Stimulated activated CD4-positive, alpha-beta T cell treated with anti-CD3 and anti-CD28 coated beads, Interleukin-15, amount 100 ng/mL, for 24 hours (primary cell): ENCODE measurements at places on chromosomes 6 and 20.
A peak's percentile ranks its signal among the peaks of the same experiment; 100 is the strongest.

GRCh38 chr20:20364593-20365479, 3.1 kb upstream of the INSM1 start:
- peak; percentile 51 for DNase-seq

- no peak for DNase-seq
Observed at GRCh38 chr20:60785301-60785700, 466.8 kb upstream of the CDH4 start.

DNA sequence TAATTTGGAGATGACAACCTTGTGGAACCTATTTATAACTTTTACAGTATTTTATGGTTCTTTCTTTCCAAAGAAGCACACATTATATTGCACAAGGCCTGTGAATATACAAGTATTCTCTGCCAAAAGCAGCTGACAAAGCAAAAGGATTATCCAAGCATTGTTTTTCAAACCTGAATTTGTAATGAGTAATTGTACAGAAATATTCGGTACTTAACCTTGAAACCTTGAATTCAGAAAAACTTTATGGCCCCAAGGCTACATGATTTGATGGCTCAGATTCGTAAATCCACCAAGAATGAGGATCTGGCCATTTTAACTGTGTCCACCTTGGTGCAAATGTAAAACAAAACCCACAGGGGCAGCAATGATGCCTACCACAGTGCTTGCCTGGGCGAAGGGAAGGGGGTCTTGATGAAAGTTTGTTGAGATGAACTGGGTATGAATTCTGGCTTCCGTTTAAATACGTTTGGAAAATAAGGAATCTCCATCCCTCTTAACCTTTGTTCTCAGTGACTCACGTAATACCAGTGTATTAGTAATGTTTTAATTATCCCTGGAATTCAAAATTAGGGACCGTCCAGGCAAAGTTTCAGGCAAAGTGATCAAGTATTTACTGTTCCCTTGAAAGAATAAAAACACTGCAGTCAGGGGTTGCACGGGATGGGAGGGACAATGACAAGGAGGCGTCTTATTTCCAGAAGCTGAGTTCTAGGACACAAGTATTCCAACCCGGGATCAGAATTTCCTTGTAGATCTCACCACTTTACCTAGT, 2.7 kb upstream of the RBM24 start:
- DNase-seq, result no peak

GRCh38 chr6:139650941-139651340, 276.5 kb upstream of the CITED2 start:
- DNase-seq, result no peak

DNA sequence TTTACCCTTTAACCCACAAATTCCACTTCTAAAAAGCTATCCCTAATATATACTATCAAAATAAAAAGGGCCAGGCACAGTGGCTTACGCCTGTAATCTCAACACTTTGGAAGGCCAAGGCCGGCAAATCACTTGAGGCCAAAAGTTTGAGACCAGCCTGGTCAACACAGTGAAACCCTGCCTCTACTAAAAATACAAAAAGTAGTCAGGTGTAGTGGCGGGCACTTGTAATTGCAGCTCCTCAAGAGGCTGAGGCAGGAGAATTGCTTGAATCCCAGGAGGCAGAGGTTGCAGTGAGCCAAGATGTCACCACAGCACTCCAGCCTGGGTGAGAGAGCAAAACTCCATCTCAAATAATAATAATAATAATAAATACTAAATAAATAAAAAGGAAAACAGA, 82.5 kb downstream of the TRIM27 start:
- DNase-seq, result no peak

DNA sequence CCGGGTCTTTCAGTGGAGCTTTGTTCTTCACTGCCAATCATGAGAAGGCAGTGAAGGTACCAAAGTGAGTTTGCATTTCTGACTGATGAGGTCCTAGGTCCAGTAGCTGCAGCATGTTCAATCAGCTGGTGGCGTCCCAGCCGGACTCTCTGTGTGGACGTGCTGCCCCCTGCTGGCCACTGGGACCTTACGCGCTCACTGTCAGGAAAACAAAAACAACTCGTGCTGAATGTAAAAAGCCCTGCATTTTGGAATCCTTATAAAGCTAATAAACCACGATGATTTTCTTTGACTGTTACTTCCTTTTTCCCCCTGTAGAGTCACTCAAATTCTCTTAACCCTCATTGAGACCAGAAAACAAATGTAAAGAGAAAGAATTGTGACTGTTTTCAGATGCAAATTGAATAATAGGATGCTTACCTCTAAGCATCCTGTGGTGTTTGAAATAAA, 4.9 kb upstream of the CD24 start:
- peak; percentile 86 for DNase-seq

- DNase-seq, result no peak
Observed at GRCh38 chr6:20747991-20748390, 213.7 kb downstream of the CDKAL1 start.

DNA sequence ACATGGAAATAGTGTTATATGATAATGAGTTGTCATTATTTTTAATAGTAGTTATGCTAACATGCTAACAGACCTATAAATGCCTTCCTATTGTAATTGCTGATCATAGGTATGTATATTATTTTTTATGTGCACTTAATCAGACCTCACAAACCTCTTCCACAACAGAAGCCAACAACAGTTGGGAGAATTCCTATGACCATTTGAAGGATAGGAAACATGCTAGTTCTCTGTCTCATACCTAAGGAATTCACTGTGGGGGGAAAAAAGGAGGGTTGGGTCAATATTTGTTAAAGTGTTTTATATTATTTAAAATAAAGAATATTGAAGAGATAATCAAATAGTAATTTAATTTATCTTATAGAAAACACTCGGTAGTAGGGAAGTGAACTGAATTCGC, 990.9 kb downstream of the EPHA7 start:
- DNase-seq, result no peak

DNA sequence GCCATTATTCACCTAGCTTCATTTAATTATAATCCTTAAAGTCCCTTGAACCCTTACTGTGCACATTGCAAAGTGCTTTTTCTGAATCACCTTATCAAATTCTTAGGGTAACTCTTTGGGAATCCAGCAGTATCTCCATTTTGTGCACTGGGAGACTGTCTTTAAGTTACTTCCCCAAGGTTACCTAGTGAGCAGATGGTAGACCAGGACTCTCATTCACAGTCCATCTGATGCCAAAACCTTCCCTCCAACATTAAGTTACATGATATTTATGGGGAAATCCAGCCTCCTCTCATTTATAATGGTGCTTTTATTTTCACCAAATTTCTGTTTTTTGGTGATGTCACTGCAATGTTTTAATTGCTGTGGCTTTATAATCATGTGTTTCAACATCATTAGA, 75.7 kb downstream of the NCOA7 start:
- DNase-seq, result no peak

DNA sequence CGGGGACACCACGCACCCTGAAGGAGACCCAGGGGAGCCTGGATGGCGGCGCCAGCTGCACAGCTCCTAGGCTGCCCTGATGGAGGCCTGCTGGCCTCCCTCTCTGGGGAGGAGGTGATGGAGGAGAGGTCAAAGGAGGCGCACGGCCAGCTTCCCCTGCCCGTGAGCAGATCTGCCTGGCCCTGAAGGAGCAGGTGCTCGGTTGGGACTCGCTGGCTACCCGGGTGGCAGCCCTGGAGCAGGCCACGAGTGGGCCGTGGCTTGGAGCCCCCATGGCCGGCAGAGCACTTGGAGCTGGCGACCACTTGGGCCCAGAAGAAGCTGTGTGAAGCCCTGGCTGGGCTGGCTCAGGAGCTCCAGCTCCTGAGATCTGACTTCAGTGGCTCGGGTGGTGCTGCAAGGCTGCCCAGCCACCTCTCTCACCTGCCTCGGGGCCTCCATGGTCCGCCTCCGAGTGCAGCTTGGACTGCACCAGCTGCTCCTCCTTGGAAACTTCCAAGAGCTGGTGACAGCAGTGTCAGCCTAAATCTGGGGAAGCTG, 7.5 kb upstream of the RAET1E start:
- DNase-seq, result no peak

GRCh38 chr6:129495652-129496051, 214.3 kb downstream of the ARHGAP18 start:
- no peak for DNase-seq

DNA sequence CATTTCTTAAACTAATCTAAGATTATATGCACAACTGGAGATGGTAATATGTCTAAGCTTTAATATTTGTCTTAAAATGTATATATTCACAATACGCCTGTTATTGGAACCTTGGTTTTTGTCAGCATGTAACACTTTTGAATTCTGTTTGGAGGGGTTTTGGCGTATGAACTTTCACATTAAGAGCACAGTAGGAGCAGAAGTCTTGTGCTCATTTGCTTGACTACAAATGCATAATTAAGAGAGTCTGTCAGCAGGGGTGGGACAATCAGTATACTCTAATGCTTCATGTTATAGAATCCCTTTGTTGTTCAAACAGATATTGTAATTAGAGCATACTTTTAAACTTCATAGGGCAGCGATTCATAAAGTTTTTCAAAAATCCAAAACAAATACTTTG, 112.8 kb downstream of the QKI start:
- no peak for DNase-seq

GRCh38 chr20:54149765-54150264, 24.0 kb downstream of the CYP24A1 start:
- no peak for DNase-seq

GRCh38 chr6:2807342-2808090, 34.1 kb downstream of the SERPINB1 start:
- no peak for DNase-seq

GRCh38 chr6:133906050-133906449, 17.1 kb downstream of the TCF21 start:
- DNase-seq, result no peak

GRCh38 chr6:3527651-3527977, 70.8 kb upstream of the SLC22A23 start:
- DNase-seq, result no peak

- no peak for DNase-seq
Observed at GRCh38 chr6:168366473-168366872, 46.9 kb upstream of the DACT2 start.

GRCh38 chr6:137224799-137225198, 5.6 kb upstream of the IFNGR1 start:
- no peak for DNase-seq

GRCh38 chr6:19158586-19158985, 678.6 kb upstream of the ID4 start:
- no peak for DNase-seq

DNA sequence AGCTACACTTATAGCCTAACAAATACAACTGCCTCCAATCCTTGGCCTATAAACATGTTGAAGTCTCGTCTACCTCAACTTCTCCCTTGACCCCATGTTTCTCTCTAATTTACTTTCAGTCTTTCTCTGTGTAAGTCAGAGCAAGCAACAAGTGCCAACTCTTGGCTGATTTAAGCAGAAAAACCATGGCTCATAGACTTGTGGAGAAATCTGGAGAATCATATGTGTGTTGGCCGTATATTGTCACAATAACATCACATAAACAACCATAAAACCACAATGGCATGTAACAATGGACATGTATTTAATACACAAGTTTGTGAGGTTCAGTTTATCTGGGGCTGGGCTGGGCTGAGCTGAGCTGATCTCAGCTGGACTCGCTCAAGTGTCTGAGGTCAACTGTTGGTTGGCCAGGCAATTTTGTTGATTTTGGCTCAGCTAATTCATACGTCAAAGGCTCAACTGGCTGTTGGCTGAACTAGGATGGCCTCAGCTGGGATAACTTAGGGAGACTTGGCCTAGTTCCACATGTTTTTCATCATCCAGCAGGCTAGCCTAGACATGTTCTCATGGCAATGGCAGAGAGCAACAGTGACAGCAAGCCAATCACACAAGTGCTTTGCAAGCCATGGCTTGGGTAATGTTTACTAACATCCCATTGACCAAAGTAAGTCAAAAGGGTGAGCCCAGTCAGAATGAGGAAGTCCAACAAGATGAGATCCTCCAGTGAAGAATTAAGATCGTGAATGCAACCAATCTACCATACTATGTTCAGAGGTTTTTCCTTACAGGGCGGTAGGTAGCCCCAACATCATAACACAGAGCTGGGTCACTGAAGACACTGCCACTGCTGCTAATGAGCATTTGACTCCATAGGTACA, 12.9 kb upstream of the TBC1D22B start:
- no peak for DNase-seq

- DNase-seq, result peak; percentile 62
Observed at GRCh38 chr6:154995254-154996015, at the start of gene TIAM2. TSS of gene TIAM2 (plus strand) at chr6:154995315. CDS start at chr6:155129224, 133,909 bp downstream.

- DNase-seq, result no peak
Observed at GRCh38 chr6:10586302-10586701, 65.2 kb downstream of the GCNT2 start.

DNA sequence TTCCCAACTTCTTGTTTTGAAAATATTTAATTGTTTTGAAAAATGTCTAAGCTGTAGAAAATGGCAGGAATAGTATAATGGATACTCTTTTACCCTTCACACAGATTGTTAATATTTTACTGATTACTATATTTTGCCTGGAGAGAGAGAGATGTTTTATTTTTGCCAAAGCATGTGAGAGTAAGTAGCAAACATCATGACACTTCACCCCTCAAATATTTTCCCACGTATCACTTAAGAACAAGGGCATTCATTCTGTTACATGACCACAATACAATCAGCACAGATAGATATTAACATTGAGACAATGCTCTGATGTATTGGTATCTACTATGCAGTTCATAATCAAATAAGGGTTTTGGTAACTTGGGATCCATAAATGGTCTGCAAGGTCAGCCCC, 116.5 kb downstream of the CCDC170 start:
- no peak for DNase-seq

DNA sequence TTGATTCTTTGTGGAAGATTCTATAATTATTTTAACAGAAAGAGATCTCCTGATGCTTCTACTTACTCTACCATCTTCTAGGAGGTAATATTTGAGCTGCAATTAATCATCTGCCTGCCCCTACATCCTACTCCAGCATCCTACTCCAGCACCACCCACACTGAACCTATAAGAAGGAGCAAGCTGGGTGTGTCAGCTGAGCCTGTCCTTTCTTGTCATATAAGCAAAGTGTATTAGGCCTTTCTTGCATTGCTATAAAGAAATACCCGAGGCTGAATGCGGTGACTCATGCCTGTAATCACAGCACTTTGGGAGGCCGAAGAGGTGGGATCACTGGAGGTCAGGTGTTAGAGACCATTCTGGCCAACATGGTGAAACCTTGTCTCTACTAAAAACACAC, 84.2 kb upstream of the ARG1 start:
- DNase-seq, result no peak
